Activated T-cell treated with anti-CD3 and anti-CD28 coated beads, Interleukin-2, amount 50 U/mL, for 72 hours (primary cell): ENCODE measurements at places on chromosomes 2 and 18. TPM values are rescaled to one million over a fixed set of nuclear protein-coding genes. Genes with fewer than 3 reads are reported as not detected.

MFSD2B gene
- 0.24 TPM for total RNA-seq

NMUR1 gene
- 0.21 TPM for total RNA-seq

PTH2R gene
- 0.28 TPM for total RNA-seq

ST6GAL2 gene
- not detected for total RNA-seq

LRP2 gene
- 0.70 TPM for total RNA-seq

UGT1A6 gene
- not detected for total RNA-seq

SLC35F6 gene
- total RNA-seq, result 6.1 TPM

SCN3A gene
- total RNA-seq, result 0.24 TPM

HAT1 gene
- total RNA-seq, result 52.5 TPM

TMEFF2 gene
- total RNA-seq, result not detected

NXPH2 gene
- total RNA-seq, result not detected

GRCh38 chr18:48866028-48866733 lies 84.6 kb downstream of the SMAD7 start:
- no peak for DNase-seq

DNA sequence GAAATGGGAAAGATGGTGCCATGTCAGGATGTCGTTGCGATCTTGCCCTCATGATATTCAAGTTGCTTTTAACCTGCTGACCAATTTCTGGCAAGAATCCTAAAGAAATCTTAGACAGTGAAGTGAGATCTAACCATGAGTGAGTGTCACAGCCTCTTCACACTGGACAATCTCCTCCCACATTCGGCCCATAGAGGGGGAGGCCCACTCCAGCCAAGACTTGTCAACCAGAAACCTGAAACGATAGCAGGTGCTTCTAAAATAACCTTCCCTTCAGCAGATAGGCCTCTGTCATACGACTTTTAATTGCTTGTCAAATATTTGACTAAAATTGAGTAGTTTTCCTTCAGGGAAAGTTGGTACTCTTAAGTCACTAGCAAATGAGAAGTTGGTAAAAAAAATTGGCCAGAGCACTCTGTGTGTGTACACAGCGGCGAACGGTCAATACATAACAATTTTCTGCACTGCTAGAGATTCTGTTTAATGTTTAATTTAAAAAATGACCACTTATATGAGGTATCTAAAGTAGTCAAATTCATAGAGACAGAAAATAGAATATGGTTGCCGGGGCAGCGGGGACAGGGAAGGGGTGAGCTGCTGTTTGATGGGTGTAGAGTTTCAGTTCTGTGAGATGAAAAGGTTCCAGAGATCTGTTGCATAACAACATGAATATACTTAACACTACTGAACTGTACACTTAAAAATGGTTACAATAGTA lies 110.2 kb downstream of the VAPA start:
- no peak for DNase-seq

GRCh38 chr2:76320716-76321115 lies 610.0 kb upstream of the GCFC2 start:
- DNase-seq, result no peak

DNA sequence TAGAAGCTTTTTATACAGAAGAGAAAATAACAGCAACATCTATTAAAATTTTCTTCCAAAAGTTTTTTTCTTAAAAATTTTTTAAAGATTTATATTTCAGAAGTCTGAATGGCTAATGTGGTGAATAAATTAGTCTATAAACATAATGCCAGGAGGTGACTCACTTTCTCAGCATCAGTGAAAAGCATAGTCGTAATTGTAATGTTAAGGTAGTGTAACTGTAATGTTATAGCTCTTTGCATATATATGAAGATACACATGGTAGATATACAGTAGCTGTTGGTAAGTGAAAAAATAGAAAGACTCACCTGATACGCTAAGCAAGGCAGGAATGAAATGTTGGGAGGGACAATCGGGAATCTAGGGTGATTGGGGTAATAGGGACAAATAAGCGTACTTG lies 5.5 kb downstream of the TIMM21 start:
- DNase-seq, result no peak

DNA sequence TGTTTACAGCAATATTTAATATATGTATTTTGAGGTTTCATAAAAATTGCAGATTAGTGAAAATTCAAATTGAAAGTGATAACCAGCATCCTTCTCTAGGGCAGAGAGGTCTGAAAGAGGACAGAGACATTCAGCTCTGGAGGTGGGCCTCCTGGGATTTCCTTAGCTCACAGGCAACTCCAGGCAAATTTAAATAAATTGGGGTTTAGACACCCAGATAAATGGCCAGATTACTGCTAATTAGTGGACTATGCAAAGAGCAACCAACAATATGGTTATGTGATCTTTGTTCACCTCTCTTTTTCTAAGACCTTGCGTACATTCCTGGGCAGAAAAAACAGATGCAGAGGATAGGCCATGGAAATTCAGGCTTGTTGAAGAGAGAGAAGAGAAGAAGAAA lies 1282.8 kb upstream of the ACVR2A start:
- DNase-seq, result no peak

- DNase-seq, result no peak
Observed at GRCh38 chr2:8248623-8248957, 433.3 kb upstream of the ID2 start.

- no peak for DNase-seq
Observed at GRCh38 chr2:232687382-232688160, 9.6 kb upstream of the GIGYF2 start.

GRCh38 chr2:46461709-46462171 lies 17.6 kb upstream of the TMEM247 start:
- no peak for DNase-seq

- DNase-seq, result no peak
Observed at GRCh38 chr18:474416-474815, 26.1 kb downstream of the COLEC12 start.

DNA sequence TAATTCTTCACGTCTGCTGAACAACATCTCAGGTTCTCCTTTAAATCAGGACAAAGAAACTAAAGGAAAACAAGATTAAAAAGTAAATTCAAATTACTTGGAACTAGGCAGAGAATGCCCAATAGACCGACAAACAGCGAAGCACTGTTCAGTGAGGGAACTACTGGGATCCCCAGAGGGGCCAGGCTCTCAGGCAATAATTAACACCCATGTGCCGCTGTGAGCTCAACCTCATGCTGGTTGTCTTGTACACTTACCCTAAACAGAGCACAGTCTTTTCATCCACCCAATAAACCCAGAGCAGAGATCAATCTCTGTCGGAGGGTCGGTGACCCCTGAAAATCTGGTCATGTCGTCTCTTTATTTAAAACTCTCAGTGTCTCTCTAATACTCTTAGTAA lies 229.9 kb upstream of the CRIM1 start:
- DNase-seq, result no peak

DNA sequence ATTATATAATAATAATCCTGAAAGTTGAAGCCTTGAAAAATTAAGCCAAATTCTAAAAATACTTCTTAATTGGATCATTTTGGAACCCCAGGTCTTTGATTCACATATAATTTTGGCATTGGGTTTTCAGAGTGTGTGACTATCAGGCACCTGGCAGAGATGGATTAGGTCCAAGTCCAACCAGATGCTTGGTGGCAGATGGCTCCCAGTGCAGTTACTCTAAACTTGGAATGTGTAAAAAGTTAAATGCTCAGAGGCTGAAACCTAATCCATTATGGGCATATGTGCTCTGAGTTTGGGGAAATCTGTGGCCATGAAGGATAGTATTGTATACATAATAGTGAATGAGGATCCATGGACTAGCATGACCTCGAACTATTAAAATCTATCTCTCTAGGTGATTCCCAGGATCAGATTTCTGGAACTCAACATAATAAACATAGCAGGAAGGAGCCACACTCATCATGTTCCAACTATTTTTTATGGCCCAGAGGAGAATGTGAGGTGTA lies 333.0 kb downstream of the RPRM start:
- no peak for DNase-seq

DNA sequence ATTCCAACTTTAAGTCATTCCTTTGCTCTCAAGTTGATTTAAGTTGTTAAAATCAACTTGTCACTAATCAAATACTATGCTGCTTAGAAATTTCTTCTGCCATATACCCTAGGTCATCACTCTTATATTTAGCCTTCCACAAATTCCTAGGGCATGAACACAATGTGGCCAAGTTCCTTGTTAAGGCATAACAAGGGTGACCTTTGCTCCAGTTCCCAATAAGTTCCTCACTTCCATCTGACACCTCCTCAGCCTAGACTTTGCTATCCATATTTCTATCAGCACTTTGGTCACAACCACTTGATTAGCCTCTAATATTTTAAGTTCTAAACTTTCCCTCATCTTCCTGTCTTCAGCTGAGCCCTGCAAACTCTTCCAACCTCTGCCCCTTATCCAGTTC lies 9.9 kb upstream of the TMEM37 start:
- DNase-seq, result no peak

GRCh38 chr2:53233759-53234547 lies 533.7 kb upstream of the CHAC2 start:
- DNase-seq, result no peak

DNA sequence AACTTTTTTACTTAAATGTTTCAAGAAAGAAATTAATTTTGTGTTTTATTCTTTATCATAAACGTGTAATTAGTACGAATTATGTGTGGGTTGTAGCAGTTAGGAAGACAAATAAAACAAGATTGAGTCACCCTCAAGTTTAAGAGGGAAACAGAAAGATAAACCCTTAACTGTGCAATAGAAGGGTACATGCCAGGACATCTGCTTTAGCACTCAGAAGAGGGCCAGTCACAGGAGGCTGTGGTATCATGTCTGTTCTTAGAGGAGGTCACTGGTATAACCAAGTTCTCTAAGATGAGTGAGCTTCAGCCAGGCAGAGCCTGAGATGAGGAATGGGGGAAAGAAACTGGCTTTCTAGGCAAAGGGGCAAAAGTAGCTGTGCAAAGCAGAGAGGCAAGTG lies 42.4 kb upstream of the GRHL1 start:
- no peak for DNase-seq

GRCh38 chr2:11669454-11670291 lies at the start of gene NTSR2:
Gene NTSR2, minus strand, starts transcription at chr2:11670195. Its CDS starts 66 bp downstream, at chr2:11670129.
- DNase-seq, result peak; percentile 45

GRCh38 chr2:121839584-121839983 lies 84.1 kb downstream of the TSN start:
- DNase-seq, result no peak

- no peak for DNase-seq
Observed at GRCh38 chr2:3644246-3644525, 13.8 kb upstream of the ALLC start.

DNA sequence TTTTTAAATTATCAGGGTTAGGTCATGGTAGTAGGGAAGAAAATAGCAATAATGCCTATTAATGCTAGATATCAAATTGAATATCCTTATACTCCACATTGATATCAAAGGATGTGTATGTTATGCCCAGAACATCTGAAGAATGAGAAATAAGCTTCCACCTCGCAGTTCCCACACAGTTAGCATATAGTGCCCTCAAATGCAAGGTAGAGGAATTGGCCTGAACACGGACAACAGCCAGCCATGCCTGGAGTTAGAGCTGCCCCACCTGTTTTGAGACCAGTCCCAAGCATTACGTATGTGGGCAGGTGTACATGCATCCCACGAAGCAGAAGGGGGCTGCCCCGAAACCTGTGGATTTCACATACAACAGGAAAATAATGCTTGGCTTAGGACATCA lies 79.6 kb downstream of the SUMO1 start:
- DNase-seq, result no peak

- no peak for DNase-seq
Observed at GRCh38 chr18:3540805-3541548, 91.0 kb downstream of the TGIF1 start.

GRCh38 chr18:47333926-47334635 lies 82.6 kb upstream of the SKOR2 start:
- DNase-seq, result no peak

- peak; percentile 60 for DNase-seq
Observed at GRCh38 chr2:854460-854859, 96.2 kb upstream of the SNTG2 start.

GRCh38 chr2:98153481-98153880 lies 66.5 kb downstream of the VWA3B start:
- no peak for DNase-seq

DNA sequence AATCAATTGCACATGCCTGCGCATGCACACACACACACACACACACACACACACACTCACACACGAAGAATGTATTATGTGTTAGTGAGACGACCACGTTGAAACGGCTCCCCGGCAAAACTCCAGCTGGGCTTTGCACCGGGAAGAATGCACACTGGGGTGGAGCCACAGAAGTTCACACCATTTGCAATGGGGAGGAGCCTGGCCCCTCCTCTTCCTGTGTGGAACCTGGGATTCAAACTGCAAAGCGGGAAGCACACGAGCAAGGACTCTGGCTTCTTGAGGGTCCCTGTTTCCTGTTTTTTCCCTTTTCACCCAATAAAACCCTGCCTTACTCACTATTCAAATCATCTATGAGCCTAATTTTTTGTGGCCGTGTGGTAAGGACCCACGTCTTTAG lies 304.0 kb upstream of the TMEFF2 start:
- no peak for DNase-seq

- peak; percentile 52 for DNase-seq
Observed at GRCh38 chr2:54657664-54658083, 65.8 kb upstream of the EML6 start.

- DNase-seq, result no peak
Observed at GRCh38 chr18:37306432-37306831, 259.2 kb downstream of the CELF4 start.

DNA sequence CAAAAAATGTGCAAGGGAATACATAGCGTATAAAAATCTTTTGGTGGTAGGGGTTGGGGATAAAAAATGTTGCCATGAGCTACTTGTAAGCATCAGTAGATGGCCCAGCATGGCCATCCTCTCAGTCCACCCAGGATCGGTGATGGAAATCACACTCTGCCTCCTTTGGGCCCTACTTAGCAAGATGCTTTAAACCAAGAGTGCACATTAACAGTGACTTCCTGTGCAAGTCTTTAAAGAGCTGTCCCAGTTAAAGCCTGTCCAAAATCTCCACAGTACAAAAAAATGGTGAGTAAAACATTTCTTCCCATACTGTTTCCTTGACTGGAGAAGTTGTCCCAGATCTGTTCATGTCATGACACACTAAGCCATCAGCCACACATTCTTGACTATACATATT lies 18.0 kb downstream of the ANKRD44 start:
- DNase-seq, result no peak

DNA sequence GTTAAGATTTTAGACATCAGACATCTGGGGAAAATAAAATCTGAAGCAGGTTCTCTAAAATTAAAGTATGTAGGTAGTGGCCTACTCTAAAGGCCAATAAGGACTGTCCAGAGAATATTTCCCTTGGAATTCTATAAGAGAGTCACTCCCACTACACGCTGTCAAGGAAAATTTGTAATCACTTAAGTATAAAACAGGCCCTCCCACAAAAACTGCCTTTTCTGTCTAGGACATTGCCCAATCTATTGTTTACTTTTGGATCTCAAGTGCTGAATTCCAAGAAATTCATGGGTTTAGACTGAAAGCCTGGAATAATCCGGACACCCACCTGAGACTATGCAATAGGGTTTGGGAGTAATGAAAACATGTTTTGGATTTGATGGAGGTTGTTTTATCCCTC lies 1.7 kb upstream of the SRBD1 start:
- DNase-seq, result no peak

- no peak for DNase-seq
Observed at GRCh38 chr2:216911886-216912285, 52.0 kb upstream of the TNP1 start.
